ENCODE measurements at places on chromosomes 16 and 17.

- no peak for DNase-seq
Measured at GRCh38 chr16:52543654-52544053, 3.3 kb downstream of the TOX3 start.

DNA sequence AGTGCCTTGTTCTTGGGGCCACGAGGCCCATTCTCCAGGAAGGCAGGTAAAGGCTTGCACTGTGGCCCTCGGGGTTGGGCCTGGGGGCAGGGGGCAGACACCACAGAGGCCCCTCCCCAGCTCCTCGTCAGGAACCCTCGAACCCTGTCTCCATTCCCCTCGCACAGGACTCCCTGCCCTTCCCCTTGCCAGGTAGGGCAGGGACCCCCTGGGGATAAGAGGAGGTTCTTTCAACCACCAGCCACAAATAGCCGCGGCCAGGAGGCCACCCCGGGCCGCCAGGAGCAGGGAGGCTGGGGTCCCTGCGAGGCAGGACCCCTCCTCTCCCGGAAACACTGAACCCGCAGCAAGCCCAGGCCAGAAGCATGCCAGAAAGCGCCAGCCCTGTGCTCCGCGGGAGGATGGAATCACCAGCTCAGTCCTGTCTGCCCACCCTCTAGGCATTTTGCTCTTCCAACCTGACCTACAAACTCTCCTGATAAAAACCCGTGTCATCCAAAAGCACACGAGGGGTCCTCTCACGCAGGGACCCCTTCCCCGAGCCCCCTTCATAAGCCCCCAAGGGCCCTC lies 45.6 kb downstream of the SLC47A1 start:
- no peak for DNase-seq

DNA sequence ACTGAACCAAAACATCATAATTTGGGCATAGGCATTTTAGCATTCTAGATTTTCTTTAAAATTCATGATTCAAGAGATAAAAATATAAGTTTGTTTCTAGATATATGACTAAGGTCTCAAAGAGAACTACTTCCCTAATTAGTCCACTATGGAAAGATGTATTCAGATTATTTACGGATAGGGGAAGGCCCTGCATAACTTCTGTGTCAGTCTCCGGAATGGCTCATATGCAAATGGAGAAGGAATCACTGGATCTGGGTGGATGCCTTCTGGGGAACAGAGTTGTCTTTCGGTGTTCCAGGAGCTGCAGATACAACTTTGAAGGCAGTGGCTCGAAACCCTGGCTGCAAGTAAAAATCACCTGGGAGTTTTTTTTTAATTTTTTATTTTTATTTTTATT lies 17.1 kb upstream of the WFIKKN2 start:
- DNase-seq, result no peak

- DNase-seq, result no peak
Measured at GRCh38 chr16:2147981-2148671, at the start of gene RAB26. Gene RAB26, plus strand, starts transcription at chr16:2148625. Its CDS starts 159 bp downstream, at chr16:2148784.

DNA sequence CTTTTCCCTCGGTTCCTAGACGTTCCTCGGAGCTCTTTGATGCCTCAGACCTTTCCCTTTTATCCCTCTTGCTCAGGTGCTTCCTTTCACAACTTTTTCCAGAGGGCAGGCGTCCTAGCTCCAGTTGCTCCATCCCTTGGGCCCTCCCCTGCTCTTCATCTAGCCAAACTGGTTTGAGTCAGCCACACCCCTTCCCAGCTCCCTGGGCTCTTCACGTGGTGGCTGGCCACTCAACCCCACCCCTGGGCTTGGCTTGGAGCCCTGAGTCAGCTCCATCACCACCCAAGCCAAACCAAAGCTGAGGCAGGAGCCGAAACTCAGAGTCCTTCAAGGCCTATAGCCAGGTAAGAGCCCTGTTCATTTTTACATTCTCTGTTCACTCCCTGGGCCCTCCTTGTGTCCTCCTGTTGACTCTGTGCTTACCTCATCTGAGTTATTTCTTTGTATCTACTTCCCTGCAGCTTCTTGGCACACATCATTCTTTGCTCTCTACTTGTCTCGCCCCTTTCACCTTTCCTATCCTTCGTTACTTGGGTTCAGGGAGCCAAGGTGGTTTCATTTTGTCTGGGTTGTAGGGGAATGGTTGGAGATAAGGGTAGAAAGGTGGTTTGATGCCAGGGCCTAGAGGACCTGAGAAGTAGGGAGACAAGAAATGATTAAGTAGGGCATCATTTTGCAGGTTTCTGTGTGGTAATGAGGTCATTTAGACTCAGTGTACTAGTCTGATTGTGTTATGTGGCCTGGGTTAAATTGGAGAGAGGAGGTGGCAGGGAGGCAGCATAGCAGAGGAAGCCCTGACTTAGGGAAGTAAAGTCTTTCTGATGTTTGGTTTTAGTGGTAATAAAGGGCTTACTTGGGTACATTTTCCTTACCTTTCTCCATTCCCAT lies 7.6 kb upstream of the PHKG2 start:
- no peak for DNase-seq

- DNase-seq, result no peak
Measured at GRCh38 chr16:72094266-72094610, 591 bp downstream of the DHX38 start.

DNA sequence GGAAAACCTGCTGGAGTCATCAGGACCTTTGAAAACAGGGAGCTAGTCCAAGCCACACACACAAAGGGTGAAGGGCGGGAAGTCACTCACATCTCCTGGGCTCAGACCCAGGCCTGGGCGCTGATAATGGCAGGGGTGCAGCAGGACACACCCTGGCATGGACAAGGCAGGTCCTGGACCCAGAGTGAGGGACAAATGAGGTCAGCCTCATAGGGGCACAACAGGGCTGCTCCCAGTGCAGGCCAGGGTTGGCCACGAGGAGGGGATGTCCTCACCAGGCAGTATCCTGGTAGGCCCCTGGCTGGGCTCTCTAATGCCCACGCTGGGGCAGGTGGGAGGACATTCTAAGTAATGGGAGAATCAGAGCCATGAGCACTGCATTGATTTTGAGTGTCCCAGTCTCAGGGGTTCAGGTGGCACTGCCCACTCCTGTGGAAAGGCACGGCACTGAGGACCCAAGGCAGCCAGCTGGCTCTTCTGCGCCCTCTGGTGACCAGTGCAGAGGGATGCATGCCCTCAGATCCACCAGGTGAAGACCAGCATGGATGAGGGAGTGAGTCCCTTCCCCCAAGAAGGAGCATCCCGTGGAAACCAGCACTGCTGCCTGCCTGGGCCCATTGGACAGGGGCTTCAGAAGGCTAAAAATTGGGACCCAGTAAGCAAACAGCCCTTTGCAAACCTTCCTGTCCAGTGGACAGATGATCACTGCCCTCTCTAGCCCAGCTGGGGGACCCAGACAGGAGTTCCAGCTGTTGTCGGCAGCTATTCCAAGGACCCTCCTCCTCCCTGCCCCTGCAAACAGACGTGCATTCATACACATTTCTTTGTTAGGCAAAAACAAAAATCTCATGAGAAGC lies 23.4 kb upstream of the SREBF1 start:
- no peak for DNase-seq

DNA sequence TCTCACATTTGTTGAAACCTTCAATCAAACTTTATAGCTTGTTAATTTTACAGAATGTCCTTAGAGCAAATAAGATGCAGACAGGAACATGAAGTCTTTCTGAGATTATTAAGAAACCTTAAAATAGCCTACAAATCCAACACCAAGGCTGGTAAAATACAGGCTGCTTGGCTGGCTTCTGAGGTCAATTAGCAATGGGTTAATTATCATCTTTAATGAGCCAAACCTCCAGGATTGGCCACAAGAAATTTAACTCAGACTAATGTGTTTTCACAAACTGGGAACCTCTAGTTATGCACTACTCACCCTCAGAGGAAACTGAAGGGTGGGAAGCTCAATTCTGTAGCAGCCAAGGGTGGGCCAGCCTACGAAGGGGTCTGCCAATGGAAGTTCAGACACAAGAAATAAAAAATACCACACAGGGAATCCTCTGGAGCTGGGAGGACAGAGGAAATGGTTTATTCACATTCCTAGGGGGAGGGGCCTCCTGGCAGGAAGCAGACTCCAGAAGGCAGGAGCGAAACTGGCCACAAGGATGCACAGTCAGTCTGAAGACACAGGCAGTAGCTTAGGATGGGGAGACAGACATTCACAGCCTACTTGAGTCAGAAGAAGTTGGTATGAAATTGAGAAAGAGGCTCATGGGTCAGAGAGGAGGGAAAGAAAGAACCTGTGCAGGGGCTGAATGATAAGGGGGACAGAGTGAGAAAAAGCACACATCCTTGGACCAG lies 36.1 kb downstream of the HIC1 start:
- DNase-seq, result peak; percentile 49

- DNase-seq, result no peak
Measured at GRCh38 chr17:64099543-64099942, 30.4 kb downstream of the ERN1 start.

DNA sequence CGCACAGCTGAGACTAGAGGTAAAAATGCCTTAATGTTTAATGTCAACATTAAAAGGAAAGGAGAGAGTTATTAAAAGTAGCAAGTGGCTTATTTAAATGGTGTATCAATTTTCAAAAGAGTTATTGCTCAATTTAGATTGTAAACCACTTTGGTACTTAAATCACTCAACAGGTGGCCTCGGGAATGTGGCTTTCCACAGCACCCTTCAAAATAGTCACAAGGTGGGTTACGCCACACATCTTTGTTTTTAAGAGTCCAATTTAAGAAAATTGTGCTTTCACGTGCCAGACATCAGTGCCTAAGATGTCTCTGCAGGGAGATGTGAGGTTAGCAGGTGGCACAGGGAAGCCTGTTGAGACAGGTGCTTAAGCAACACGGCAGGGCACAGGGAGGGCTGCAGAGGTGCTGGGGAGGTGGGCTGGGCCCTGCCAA lies 27.5 kb upstream of the ADCY7 start:
- DNase-seq, result no peak

DNA sequence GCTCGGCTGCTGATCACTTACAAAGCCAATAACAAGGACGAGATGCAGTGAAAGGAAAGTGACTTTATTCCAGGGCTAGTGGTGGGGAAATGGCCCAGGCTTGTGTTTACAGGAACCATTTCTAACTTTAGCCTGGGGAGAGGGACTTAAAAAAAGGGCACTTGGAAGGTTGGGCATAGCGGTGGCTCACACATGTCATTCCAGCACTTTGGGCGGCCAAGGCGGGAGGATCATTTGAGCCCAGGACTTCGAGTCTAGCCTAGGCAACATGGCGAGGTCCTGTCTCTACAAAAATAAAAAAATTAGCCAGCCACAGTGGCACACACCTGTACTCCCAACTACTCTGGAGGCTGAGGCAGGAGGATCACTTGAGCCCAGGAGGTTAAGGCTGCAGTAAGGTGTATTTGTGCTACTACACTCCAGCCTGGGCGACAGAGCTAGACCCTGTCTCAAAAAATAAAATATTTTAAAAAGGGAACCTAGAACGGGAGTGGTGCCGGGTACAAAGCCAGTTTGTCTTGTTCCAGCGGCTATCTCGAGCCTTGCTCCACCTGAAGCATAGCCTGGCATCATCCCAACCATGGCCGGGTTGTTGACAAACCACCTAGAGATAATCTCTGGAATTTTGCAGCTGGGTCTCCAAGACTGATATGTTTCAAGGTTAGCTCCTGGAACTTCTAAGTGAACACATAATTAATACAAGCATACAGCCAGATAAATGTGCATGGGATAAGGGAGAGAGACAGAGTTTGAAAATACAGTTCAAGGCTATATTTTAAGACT lies 5.7 kb upstream of the TVP23A start:
- no peak for DNase-seq

GRCh38 chr17:43636426-43636825 lies 25.3 kb downstream of the MEOX1 start:
- DNase-seq, result no peak

- DNase-seq, result no peak
Measured at GRCh38 chr17:57561072-57561861, 183.8 kb downstream of the CCDC182 start.

GRCh38 chr16:27480761-27481160 lies 69.0 kb downstream of the GTF3C1 start:
- DNase-seq, result no peak

GRCh38 chr17:47401100-47401499 lies 77.3 kb downstream of the EFCAB13 start:
- no peak for DNase-seq

DNA sequence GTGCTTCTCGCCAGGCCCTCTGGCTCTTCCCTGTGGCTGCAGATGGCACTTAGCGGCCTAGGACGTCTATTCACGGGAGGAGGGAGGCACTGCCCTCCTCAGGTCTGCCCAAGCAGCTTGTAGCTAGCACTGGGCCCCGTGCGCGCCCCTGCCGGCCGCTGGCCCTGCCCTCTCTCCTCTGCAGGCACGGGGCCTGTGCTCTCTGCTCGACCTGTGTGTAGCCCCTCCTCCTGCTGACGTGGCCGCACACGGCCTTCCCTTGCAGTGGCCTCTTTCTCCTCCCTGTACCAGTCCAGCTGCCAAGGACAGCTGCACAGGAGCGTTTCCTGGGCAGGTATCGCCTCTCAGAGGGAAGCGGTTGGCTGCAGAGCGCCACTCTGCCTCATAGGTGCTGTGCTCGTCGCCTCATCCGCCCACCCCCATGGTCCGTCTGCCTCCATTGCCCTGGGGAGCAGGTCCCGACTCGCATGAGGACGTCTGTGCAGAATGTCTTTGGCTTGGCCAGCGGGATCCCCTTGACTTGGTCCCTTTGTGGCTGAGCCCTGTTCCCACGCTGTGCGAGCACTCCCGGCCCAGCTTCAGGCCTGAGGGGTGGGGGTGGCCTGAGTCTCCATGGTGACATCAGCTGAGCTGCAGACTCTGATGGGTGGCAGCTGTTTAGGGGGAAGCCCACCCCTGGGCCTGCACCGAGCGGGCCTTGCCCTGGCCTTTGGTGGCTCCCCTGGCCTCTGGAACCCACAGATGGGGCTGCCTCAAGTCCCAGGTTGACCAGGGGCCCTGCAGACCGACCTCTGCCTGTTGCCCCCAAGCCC lies 34.6 kb downstream of the TSC2 start:
- DNase-seq, result no peak

DNA sequence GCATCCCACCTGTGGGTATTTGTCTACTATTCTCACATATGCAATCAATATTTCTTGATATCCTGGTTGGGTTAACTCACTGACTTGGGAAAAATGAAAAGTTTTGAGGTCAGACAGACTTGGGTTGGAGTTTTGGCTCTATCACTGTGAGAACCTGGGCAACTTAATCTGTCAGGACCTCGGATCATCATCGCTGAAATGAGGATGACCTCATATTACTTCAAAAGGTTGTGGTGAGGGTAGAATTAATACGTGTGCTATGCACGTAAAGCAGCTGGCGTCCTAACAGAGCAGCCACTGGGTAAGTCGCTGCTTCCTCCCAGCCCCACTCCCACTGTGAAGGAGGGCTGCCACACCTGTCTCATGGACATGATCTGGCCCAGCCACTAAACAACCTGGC lies 57.3 kb downstream of the COG7 start:
- DNase-seq, result no peak

- no peak for DNase-seq
Measured at GRCh38 chr16:53087101-53087500, 32.3 kb downstream of the CHD9 start.

- no peak for DNase-seq
Measured at GRCh38 chr16:47182318-47182717, 38.6 kb upstream of the NETO2 start.

DNA sequence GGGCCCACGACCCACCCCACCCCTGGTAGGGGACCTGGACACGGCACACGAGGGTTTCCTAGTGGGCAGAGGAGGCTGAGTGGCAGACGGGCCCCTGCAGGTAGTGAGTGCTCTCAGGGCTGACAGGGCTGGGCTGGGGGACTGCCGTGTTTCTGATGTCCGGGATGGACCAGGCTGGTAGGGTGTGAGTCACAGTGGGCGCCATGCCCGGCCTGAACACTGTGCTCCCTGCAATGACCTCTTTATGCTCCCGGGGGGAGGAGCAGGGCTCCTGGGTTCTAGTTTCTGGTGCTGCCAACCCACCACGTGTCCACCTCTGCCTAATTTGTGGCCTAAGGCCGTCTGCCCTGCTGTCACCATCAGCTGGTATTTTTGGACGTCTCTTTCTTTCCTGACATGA lies 26.3 kb downstream of the ARHGAP23 start:
- DNase-seq, result no peak

GRCh38 chr17:66511135-66511534 lies 208.7 kb downstream of the PRKCA start:
- no peak for DNase-seq

All from mesothelial cell of epicardium (in vitro differentiated cells).